Tibial nerve (tissue), 4 donors: ENCODE measurements at places on chromosomes 2 and 18. TPM values are rescaled to one million over a fixed set of nuclear protein-coding genes. Genes with fewer than 3 reads are reported as not detected.

SLC16A14 gene
- 8.4 TPM for total RNA-seq

ATG9A gene
- total RNA-seq, result 35.7 TPM

UCN gene
- total RNA-seq, result 24.0 TPM

REG3G gene
- not detected for total RNA-seq

UGT1A8 gene
- not detected for total RNA-seq

PRKD3 gene
- 56.8 TPM for total RNA-seq

SKOR2 gene
- total RNA-seq, result not detected

CD8B gene
- total RNA-seq, result not detected

C18orf54 gene
- total RNA-seq, result 5.7 TPM

GCG gene
- total RNA-seq, result not detected

MC4R gene
- not detected for total RNA-seq

GPBAR1 gene
- 21.1 TPM for total RNA-seq

TUBB8B gene
- total RNA-seq, result not detected

CHMP1B gene
- 35.8 TPM for total RNA-seq

SERPINB13 gene
- not detected for total RNA-seq

ZNF516 gene
- total RNA-seq, result 31.4 TPM

ITGA4 gene
- 10.7 TPM for total RNA-seq

NETO1 gene
- total RNA-seq, result 0.66 TPM

DSC2 gene
- 2.1 TPM for total RNA-seq

GPAT2 gene
- 5.7 TPM for total RNA-seq

VWA3B gene
- 0.30 TPM for total RNA-seq

NAT8 gene
- total RNA-seq, result not detected

STON1 gene
- total RNA-seq, result 34.1 TPM

AGXT gene
- not detected for total RNA-seq

RAB17 gene
- not detected for total RNA-seq

CRYGD gene
- not detected for total RNA-seq

RTKN gene
- 83.4 TPM for total RNA-seq

TMEM185B gene
- 36.6 TPM for total RNA-seq

ARHGAP28 gene
- 5.4 TPM for total RNA-seq

UGT1A10 gene
- total RNA-seq, result not detected

NPAS2 gene
- total RNA-seq, result 7.7 TPM

EPB41L3 gene
- total RNA-seq, result 146 TPM

GAREM2 gene
- total RNA-seq, result 1.5 TPM

ERMN gene
- 1.1 TPM for total RNA-seq

ARHGAP15 gene
- 26.9 TPM for total RNA-seq

IL1F10 gene
- total RNA-seq, result not detected

HADHB gene
- total RNA-seq, result 121 TPM

LIMS3 gene
- total RNA-seq, result 8.5 TPM

NT5DC4 gene
- not detected for total RNA-seq

KCNG2 gene
- 0.78 TPM for total RNA-seq

SETBP1 gene
- total RNA-seq, result 28.5 TPM

ZBTB7C gene
- total RNA-seq, result 95.0 TPM
